ENCODE measurements at places on chromosomes 16 and 17. TPM values are rescaled to one million over a fixed set of nuclear protein-coding genes. Genes with fewer than 3 reads are reported as not detected.

GRCh38 chr17:73132085-73132492 lies 32.7 kb upstream of the SSTR2 start:
- DNase-seq = no peak

- no peak for DNase-seq
Measured at GRCh38 chr16:10154389-10154788, 27.8 kb downstream of the GRIN2A start.

The CORO6 gene
- 7.3 TPM for total RNA-seq

DNA sequence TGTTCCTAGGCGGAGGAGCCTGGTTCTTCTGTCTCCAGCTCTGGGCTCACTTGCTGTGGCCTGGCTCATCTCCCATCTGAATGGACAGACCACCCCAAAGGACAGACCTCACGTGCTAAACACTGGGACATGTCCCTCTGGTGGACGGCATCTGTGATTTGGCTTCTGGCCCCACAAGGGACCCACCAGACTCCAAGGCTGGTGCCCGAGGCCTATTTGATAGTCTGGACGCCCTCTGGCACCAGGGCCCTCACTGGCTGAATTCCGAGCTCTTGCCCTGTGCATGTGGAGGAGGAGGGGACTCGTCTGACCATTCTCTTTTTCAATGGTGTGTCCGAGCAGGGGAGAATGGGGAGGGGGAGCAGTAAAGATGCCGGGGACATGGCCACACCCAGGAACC lies 62.8 kb upstream of the LGALS9 start:
- no peak for DNase-seq

GRCh38 chr17:27348196-27348595 lies 54.3 kb downstream of the WSB1 start:
- DNase-seq = no peak

DNA sequence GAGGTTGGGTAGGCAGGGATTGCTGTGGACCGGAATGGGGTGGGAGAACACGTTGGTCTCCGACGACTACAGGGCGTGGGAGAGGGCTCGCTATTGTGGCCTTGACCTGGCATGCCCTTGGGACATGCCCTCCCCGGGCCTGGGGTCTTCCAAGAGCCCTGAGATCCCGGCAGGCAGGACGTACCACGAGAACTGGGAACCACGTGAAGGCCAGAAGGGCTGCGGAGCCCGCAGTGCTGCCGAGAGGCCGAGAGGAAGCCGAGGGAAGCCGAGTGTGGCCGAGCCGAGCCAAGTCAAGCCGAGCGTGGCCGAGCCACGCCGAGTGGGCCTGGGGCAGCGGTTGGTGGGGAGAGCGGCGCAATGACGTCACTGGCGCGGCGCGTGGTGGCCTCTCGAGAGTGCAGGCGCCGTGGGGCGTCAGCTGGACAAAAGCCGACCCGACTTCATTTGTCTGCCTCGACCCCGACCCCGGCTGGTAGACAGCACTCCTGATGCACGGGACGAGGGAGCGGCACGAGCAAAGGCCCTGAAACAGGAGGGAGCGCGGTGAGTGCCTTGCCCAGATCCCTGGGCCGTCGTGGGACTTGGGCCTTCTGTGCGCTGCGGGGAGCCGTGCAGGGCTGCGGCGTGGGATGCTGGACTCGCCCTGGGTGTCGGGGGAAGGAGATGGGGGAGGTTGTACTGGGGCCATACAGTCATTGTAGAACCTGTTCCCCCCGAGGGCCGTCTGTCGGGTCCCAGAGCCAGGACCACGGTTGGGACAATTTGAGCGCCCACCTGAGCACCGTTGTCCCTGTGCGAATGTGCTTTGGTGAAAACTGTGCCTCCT lies 6.6 kb downstream of the SOCS1 start:
- DNase-seq = no peak

DNA sequence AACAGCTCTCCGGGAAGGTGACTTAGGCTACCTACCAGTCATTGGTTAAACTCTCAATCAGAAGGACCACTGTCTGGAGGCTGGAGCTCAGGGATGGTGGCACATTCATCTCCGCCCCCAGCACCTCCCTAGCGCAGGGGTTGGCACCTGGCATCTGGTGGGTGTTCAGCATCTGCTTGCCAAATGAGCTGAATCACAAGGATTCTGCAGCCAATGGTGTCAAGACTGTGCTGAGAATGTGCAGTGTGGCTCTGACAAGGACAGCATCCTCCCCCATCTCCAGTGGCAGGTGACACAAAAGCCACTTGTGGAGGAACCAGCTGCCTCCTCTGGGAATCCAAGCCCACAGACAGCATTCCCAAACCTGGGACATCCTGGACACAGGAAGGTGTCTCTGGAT lies 35.2 kb downstream of the PLXDC1 start:
- no peak for DNase-seq

- DNase-seq = no peak
Measured at GRCh38 chr16:4695473-4696171, 2.3 kb downstream of the NUDT16L1 start.

The TEKT3 gene
- 2.5 TPM for total RNA-seq

The GRB7 gene
- total RNA-seq = 66.0 TPM

DNA sequence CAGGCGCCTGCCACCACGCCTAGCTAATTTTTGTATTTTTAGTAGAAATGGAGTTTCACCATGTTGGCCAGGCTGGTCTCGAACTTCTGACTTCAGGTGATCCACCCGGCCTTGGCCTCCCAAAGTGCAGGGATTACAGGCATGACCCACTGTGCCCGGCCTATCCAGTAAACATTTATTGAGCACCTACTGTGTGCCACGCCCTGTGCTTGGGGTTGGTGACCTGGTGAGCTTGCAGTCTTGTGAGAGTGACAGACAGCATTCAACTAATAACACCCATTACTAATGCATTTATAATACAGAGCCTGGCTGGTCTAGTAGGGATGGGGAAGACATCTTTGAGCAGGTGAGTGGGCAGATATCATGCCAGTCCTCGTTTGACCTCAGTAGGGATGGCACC lies 113.1 kb downstream of the SOCS1 start:
- DNase-seq = no peak

The NETO2 gene
- total RNA-seq = 1.1 TPM

The HBA2 gene
- 1.3 TPM for total RNA-seq

The ZNHIT3 gene
- total RNA-seq = 35.5 TPM
